ENCODE measurements at places on chromosomes 1 and 21. TPM values are rescaled to one million over a fixed set of nuclear protein-coding genes. Genes with fewer than 3 reads are reported as not detected.

- H3K27ac ChIP-seq: no peak overlapping the region
- H3K27me3 ChIP-seq: no peaks in the 10 kb centered on the region
- H3K36me3 ChIP-seq: no peaks in the 10 kb centered on the region
- H3K4me3 ChIP-seq: no peak overlapping the region
Observed at GRCh38 chr1:239563681-239564080, 177.3 kb downstream of the CHRM3 start.

The SLC5A9 gene
- total RNA-seq: not detected

GRCh38 chr1:213244664-213245091, 193.6 kb downstream of the RPS6KC1 start:
- DNase-seq: peak; percentile 76
- H3K36me3 ChIP-seq: no peaks in the 10 kb centered on the region
- no peaks in the 10 kb centered on the region for H3K4me1 ChIP-seq
- no peak overlapping the region for H3K27ac ChIP-seq

DNA sequence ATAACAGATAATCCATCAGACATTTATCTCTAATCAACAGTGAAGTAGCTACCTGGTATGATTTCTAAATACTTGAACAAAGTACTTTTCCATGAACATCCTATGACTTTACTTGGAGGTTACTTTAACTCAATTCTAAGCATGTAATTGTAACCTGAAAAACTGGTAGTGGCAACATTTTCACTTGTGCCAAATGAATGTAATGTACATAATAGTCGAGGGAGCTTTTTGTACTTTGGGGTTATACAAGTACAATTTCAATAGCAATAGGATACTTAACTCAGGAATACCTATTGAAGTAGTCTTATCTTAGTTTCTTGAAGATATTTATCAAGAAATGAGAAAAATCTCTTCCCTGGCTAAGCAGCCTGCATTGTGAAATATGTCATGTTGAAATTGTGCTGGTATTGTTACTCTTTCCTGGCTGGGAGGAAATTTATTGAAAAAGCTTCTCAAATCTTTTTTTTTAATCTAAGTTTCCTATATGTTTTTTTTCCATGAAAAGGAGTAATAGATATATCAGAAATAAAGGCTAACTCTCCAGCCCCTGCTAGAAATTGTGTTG, 33.7 kb upstream of the CACYBP start:
- peaks cover 13% of the 10 kb centered on the region for H3K4me1 ChIP-seq
- no peak for DNase-seq
- H3K36me3 ChIP-seq: no peaks in the 10 kb centered on the region
- no peak overlapping the region for H3K4me3 ChIP-seq

DNA sequence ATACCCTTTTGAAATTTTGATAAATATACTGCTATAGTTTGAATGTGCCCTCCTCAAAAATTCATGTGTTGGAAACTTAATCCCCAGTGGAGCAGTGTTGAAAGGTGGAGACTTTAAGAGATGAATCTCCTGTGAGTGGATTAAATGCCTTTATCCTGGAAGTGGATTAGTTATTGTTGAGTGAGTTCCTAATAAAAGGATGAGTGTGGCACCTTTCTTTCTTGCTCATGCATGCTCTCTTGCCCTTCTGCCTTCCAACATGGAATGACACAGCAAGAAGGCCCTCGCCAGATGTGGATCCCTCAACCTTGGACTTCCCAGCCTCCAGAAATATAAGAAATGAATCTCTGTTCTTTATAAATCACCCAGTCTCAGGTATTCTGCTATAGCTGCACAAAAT, 51.8 kb downstream of the CD160 start:
- no peak overlapping the region for H3K27ac ChIP-seq
- no peaks in the 10 kb centered on the region for H3K4me1 ChIP-seq
- DNase-seq: no peak
- peaks cover 16% of the 10 kb centered on the region for H3K36me3 ChIP-seq
- no peak overlapping the region for H3K4me3 ChIP-seq

DNA sequence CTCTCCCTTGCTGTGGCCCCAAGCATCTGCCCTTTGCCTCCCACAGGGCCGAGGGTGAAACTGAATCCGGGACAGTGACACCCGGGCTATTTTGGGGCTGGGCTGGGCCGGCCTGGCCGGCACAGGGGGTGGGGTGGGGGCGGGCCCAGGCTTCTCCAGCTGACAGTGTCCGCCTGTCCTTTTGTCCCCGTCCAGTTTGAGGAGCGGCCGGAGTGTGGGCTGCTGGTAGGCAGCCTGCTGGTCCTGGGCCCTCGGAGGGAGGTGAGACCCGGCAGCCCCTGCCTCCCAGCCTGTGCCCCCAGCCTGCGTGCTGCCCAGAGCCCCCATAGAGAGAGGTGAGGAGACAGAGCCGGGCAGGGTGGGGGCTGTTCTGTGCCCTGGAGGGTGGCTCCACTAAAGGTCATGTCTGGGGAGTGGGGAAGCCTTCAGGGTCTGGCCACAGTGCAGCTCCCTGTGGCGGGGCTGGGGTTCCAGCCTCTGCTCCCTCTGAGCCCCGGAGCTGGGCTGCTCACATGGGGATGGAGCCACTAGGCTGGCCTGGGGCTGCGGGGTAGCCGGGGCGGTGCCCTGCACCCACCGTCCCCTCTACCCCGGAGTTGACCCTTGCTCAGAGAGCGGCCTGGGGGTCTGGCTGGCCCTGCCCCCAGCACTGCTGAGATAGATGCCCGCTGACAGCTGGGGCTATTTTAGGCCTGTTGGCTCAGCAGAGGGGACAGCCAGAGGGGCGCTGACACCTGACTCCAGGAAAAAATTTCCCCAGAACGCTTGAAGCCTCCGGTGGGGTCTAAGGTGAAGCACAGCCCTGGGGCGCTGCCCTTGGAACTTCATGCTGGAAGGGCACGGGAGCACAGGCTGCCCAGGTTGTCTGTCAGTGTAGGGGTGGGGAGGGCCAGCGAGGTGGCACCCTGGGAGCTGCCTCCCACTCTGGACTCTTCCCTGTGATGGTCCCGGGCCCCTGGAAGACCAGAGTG, at the start of gene OBSCN:
OBSCN (plus strand) TSS at position 194 of the 971 bp plus-strand sequence. CDS start 3,740 bp downstream, outside the sequence.
- H3K4me1 ChIP-seq: no peaks in the 10 kb centered on the region
- H3K27ac ChIP-seq: no peak within 1 kb of the TSS
- no peak for DNase-seq
- H3K4me3 ChIP-seq: no peak within 1 kb of the TSS

DNA sequence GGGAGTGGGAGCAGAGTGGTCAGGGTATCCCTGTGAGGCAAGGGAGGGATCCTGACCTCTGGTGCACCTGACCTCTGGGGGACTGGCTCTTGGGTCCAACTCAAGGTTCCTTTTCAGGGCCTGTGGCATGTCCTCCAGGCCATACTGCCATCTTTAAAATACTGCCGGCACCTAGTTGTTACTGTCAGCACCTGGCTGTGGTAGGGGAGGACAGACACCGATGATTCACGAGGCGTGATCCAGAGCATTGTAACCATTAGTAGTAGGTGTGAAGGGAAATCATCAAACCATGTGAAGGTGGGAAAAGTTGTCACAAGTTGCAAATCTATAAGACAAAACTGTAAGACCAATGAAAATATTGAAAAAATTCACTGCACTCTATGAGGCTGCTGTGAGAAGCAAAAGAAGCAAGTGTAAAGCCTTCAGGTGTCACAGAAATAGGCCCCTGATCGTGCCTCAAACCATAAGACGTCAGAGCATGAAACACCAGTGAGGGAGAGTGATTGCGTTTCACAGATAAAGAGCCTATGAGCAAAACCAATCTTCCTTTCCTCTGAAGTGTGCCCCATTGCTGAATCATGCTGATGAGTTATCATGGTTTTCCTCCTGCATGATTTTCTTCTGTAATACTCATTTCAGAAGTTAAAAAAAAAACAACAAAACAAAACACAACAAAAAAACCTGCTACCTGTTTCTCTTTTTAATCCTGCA, 55.3 kb downstream of the CDC7 start:
- H3K4me3 ChIP-seq: no peak overlapping the region
- no peaks in the 10 kb centered on the region for H3K4me1 ChIP-seq
- no peaks in the 10 kb centered on the region for H3K36me3 ChIP-seq
- H3K27ac ChIP-seq: no peak overlapping the region
- no peaks in the 10 kb centered on the region for H3K27me3 ChIP-seq
- DNase-seq: no peak

The KLF17 gene
- total RNA-seq: not detected

DNA sequence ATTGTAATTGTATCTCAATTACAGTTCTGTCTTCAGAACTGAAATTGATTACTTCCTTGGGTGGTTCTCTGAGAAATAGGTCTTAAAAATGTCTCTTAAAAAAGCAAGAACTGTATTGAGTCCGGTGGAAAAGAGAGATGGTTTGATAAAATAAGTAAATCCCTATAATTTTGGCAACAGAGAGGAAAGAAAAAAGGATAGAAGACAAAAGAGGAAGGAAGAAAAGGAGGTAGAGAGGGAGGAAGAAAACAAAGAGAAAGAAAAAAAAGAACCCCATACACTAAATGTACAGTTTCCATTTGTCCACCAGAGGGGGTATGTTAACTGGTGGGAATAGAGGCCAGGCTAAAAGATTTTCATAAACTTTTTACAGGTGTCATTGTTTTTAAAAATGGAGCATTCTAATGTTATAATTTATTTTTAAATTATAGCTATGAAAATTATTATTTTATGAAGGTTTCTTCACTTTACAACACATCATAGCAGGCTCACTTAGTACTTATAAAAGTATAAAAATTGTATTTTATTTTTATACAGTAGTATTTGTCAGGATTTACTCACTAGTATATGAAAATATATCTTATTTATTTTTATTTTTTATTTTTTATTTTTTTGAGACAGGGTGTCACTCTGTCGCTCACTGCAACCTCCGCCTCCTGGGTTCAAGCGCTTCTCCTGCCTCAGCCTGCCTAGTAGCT, 2.1 kb upstream of the UBE2T start:
- peak overlapping the region; percentile 48 for H3K4me3 ChIP-seq
- H3K27me3 ChIP-seq: no peaks in the 10 kb centered on the region
- 0 out of 2 replicates have a peak overlapping the region, but pooled peaks have one; percentile 14 for H3K27ac ChIP-seq
- no peaks in the 10 kb centered on the region for H3K36me3 ChIP-seq

The OR2T12 gene
- total RNA-seq: not detected

GRCh38 chr1:167541610-167542009, 12.0 kb downstream of the CREG1 start:
- H3K27ac ChIP-seq: peak overlapping the region; percentile 64
- no peak overlapping the region for H3K4me3 ChIP-seq
- peaks cover 42% of the 10 kb centered on the region for H3K36me3 ChIP-seq
- peaks cover 64% of the 10 kb centered on the region for H3K4me1 ChIP-seq

The CRNN gene
- total RNA-seq: not detected

DNA sequence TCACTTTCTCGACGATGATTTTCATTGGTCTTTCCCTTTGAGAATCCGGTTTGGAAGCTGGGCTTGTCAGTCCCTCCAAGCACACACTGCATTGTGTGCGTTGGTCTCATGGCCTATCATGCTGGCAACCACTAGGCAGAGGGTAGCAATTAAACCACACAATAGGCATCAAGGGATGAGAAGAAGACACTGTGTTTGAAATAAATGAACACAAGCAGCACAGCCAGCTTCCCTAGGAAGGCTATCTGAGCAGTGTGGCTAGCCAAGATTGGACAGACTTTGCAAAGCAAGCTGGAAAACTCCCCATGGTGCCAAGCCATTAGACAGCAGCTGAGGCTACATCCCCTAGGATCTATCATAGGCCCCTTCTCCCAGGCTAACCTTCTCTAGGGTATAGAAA, 288.7 kb downstream of the NUF2 start:
- H3K27ac ChIP-seq: no peak overlapping the region
- no peaks in the 10 kb centered on the region for H3K36me3 ChIP-seq
- H3K27me3 ChIP-seq: no peaks in the 10 kb centered on the region
- H3K4me3 ChIP-seq: no peak overlapping the region
- no peak for DNase-seq
- peaks cover 5% of the 10 kb centered on the region for H3K4me1 ChIP-seq

- H3K27ac ChIP-seq: no peak overlapping the region
- peaks cover 5% of the 10 kb centered on the region for H3K4me1 ChIP-seq
Observed at GRCh38 chr1:110205156-110205555, 5.0 kb upstream of the KCNC4 start.

DNA sequence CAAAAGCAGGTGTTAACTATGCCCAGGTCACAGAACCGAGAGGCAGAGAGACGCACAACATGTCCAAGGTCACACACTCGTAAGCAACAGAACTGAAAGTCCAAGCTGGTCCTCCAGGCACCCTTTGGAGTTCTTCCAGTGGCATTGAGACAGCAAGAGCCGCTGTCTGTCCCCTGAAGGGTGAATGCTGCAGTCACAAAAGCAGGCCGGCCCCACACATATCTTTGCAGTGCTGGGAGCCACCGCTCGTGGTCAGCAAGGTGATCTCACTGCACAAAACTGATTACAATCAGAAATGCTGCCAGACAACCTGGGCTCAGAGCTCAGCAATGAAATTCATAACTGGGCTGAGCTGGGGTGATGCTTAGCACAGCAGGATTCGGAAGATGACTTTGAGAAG, 47.4 kb upstream of the RAB4A start:
- no peaks in the 10 kb centered on the region for H3K4me1 ChIP-seq
- H3K4me3 ChIP-seq: no peak overlapping the region
- no peaks in the 10 kb centered on the region for H3K27me3 ChIP-seq
- no peak for DNase-seq
- H3K36me3 ChIP-seq: no peaks in the 10 kb centered on the region

The JAM2 gene
- 0.26 TPM for total RNA-seq

DNA sequence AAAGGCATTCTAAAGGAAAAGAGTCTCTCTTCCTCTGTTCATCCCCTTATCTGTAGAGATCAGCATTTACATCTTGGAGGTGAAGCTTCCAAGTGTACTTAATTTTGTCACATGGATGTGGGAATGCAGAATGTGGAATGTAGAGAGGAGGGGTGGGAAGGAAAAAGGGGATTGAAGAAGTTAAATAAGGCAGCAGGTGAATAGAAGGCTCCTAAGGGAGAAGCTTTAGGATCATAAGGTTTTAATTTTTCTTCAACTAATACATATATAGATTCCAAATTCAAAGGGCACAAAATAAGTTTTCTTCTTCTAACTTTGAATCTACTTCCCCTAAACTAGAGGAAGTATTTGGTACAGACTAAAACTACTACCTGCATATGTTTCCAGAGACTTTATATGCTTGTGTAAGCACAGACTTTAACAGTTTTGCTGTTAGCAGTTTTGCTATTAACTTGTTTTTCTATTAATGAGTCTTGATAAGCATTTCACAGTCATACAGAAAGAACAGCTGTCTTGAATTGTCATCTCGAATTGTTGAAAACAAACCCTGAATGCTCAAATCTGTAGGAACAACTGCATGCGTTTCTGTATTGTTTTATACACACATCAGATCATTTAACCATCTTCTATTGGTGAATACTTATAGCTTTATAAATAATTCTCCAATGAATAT, 12.7 kb downstream of the TENT5C start:
- H3K4me3 ChIP-seq: no peak overlapping the region
- peaks cover 13% of the 10 kb centered on the region for H3K4me1 ChIP-seq
- no peaks in the 10 kb centered on the region for H3K36me3 ChIP-seq
- H3K27ac ChIP-seq: no peak overlapping the region

DNA sequence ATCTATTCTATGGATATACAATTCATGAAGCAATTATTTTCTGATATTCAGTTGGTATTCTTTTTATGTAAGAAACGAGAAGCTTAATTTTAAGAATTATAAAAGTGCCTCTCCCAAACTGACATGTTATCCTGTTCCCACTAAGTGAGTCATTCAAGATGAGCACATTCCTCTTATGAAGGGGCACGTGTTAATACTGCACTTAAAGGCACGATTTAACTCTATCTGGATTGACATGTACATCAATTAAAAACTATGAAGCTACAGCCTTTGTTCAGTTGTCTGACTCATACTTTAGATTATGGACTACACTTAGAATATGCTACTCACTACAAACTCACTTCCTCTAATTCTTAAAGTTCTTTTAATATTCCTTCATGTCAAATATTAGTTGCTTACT, 111.6 kb downstream of the CYYR1 start:
- no peak overlapping the region for H3K27ac ChIP-seq
- H3K4me3 ChIP-seq: no peak overlapping the region
- no peaks in the 10 kb centered on the region for H3K4me1 ChIP-seq
- H3K27me3 ChIP-seq: no peaks in the 10 kb centered on the region

Measured in Karpas-422 (cell line).